ENCODE measurements at places on chromosomes 1 and 21. TPM values are rescaled to one million over a fixed set of nuclear protein-coding genes. Genes with fewer than 3 reads are reported as not detected.

GRCh38 chr21:20618878-20619277 is 379.3 kb upstream of the NCAM2 start:
- no peak for DNase-seq

DNA sequence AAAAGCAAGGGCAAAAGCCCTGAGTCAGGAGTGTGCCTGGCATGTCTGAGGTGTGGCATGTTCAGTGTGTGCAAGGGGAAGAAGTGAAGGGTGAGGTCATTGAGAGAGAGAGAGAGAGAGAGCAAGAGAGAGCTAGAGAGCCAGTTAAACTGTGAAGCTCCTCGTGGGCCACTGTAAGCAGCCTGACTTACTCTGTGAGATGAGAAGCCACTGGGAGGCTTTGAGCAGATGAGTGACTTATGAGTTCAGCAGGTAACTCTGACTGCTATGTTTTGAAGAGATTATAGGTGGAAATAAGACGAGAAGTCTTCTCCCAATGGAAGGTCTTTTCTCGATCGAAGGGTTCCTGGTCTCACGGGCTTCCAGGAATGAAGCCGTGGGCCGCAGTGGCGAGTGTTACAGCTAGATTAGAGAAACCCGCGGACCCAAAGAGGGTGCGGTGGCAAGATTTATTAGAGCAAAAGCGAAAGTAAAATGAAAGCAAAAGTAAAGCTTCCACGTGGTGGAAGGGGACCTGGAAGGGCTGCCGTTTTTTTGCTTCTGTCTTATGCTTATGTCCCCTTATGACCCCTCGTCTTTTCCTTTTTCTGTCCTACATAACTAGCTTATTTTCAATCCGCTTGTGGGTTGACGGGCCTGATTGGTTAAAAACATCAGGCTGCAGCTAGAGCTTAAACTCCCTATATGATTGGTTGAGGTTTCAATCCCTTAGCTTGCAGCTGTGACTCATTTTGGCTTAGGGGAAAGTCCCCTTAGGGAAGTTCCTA is 323.1 kb upstream of the FAM78B start:
- no peak for DNase-seq

DNA sequence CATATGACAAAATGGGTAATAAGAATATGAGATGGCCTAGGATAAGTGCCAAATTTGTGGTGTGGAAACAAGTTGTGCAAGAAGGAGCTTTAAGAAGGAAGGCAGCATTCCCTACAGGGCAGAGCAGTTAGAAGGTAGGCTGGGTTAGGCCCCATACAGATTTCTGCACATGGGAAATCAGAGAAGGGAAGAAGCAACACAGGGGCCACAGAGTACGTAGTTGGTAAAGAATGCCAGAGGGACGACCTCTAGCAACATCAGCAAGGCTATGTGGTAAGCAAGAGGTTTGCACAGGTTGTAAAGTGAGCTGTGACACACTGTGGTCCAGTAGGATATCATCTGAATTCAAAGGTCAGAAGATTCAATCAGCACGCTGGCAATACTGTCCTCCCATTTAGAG is 765.6 kb upstream of the B3GALT2 start:
- DNase-seq: no peak

TMEM125 gene
- 16.6 TPM for polyA plus RNA-seq

Data from right renal pelvis (tissue), 4 donors.